ENCODE measurements at places on chromosomes 1 and 21. TPM values are rescaled to one million over a fixed set of nuclear protein-coding genes. Genes with fewer than 3 reads are reported as not detected.

DNA sequence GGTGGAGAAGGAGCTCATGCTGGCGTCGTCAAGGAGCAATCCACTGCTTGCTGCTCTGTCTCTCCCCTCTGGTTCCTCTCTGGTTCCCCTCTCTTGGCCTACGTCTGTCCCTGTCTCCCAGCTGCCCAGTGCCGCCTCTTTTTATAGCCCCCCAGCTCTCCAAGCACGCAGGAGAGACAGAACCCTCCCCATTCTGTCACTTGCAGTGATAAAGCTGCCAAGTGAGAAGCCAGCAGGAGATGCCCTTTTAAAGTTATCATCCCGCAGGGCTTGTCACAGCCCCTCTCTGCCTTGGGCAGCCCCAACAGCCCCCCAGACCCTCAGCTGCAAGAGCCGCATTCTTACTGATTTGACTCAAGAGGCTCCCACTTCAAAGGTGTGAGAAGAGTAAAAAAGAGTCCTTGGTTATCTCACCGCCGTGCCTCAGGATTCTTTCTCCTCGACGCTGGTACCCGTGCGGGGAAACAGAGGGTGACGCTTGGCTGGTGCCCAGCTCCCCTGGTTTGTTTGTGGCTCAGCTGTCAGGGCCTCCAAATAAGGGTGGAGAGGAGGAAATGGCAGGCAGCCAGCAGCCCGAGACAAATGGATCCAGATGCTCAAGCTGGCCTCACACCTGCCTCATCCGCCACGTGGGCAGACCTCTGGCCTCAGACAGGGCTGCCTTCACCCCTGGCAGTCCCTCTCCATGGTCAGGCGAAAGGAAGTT, at the start of gene NPPA:
Gene NPPA (minus strand): TSS at position 117 of the 706 bp plus-strand sequence. CDS start 99 bp downstream, at position 18.
- DNase-seq, result peak; percentile 30

The VWA5B1 gene
- 1.1 TPM for polyA plus RNA-seq

GRCh38 chr1:240719953-240720700, 108.2 kb upstream of the GREM2 start:
- no peak for DNase-seq

DNA sequence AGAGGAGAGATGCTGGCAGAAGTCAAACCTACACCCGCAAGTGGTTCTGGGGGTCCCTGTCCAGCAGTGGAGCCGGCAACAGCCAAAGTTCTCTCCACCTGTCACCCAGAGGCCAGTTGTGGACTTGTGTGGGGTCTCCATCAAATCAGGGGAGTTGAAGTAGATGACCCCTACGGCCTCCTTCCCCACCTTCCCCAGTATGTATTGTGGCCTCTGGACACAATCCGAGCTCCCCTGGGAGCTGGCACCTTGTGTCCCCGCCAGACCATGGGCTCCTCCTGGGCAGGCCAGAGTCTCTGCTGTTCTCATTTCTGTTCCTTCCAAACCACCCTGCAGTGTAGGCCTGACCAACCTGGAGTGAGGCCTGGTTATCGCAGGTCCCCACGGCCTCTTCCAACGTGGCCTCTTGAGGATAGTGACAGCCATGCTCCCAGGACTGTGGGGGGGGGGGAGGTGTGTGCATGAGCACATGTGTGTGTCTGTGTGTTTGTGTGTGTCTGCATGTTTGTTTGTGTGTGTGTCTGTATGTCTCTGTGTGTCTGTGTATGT, 246.4 kb downstream of the MATN1 start:
- DNase-seq, result no peak

DNA sequence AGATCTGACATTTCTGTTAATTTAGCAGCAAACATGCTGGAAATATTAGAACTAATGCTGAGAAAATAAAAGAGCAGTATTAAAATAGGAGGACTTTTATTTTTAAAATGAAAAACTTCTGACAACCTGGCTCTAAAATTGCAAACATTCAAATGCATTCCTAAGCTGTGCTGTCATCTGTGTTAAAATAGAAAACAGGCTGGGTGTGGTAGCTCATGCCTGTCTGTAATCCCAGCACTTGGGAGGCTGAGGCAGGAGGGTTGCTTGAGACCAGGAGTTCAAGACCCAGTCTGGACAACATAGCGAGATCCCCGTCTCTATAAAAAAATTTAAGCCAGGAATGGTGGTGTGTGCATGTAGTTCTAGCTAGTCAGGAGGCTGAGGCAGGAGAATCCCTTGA, 44.6 kb downstream of the MIGA1 start:
- DNase-seq, result no peak

DNA sequence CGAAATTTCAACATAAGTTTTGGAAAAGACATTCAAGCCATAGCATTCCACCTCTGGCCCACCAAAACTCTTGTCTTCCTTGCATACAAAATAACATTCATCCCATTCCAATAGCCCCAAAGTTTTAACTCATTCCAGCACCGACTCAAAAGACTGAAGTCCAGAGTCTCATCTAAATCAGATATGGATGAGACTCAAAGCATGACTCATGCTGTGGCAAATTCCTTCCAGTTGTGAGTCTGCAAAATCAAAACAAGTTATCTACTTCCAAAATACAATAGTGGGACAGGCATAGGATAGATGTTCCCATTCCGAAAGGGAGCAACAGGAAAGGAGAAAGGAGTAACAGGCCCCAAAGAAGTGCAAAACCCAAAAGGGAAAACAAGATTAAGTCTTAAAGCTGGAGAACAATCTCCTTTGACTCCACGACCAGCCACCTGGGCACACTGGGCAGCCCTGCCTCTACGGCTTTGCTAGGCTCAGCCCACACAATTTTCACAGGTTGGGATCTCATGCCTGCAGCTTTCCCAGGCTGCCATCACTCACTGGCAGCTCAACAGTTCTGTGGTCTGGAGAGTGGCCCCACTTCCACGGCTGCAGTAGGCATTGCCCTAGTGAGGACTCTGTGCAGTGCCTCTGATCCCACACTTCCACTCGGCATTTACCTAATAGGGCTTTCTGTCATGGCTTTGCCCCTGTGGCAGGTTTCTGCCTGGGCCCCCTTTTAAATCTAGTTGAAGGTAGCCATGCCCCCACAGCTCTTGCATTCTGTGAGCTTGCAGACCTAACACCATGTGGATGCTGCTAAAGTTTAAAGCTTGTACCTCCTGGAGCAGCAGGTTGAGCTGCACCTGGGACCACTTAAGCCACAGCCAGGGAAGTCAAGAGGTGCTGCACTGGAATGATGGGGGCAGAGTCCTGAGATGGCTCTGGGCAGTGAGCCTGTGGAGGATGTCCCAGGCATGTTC, 51.0 kb downstream of the RUNX3 start:
- no peak for DNase-seq

The IRF6 gene
- 31.0 TPM for polyA plus RNA-seq

DNA sequence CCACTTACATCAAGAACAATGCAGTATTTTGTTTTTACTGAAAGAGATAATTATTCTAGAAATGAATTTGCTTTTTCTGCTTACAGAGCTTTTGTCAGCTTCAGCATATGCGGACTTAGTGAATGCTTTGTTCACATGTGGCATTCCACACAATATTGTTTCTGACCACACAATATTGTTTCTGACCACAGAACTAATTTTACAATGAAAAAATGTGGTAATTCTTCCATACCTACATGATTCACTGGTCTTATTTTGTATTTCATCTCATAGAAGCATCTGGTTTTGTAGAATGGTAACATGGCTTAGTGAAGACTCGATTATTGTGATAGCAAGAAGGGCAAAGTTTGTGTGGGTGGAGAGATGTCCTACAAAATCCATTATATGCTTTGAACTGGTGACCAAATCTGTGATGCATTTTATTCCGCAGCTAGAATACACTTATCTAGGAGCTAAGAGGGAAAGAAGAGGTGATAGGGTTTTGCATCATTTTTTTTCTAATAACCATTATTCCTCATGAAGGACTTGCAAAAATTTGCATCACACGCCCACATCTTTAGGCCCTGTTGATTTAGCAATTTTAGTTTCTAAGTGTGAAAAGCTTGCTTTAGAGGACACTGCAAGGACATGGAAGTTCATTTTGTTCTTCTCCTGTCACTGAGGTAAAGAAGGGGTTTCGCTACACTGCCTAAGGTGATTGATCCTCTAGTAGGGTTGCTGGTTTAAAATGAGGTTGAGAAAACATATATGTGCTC, 75.3 kb downstream of the HLX start:
- DNase-seq, result no peak

All from hepatocyte (in vitro differentiated cells).